ENCODE measurements at places on chromosomes 7 and 10. TPM values are rescaled to one million over a fixed set of nuclear protein-coding genes. Genes with fewer than 3 reads are reported as not detected.
A peak's percentile ranks its signal among the peaks of the same experiment; 100 is the strongest.

GRCh38 chr10:90960355-90960814 is 39.5 kb upstream of the ANKRD1 start:
- DNase-seq: no peak

- no peak for DNase-seq
Observed at GRCh38 chr7:40698214-40698920, 563.6 kb downstream of the SUGCT start.

- DNase-seq: no peak
Observed at GRCh38 chr7:17392846-17393245, 94.4 kb downstream of the AHR start.

GIMAP5 gene
- polyA plus RNA-seq: 4.1 TPM

CAMK2B gene
- polyA plus RNA-seq: 3.1 TPM

OPN1SW gene
- 1.8 TPM for polyA plus RNA-seq

BAG3 gene
- 26.0 TPM for polyA plus RNA-seq

- no peak for DNase-seq
Observed at GRCh38 chr7:128742206-128742605, 3.0 kb downstream of the CALU start.

GPER1 gene
- 6.5 TPM for polyA plus RNA-seq

GNG11 gene
- polyA plus RNA-seq: 45.1 TPM

FBXL13 gene
- 2.5 TPM for polyA plus RNA-seq

DNA sequence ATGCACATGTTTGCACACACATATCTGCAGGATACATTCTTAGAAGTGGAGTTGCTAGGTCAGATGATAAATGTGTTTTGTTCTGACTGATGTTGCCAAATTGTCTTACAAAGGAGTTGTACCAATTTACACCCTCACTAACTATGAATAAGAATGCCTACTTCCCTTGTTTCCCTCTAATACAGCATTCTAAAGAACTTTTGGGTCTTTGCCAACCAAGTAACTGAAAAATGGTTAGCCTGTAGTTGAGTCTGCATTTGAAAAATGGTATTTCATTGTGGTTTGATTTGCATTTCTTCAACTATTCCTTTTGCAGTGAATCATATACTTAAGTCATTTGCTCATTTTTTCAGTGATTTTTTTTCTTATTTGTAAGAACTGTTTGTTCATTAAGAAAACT is 48.4 kb downstream of the TMEM26 start:
- DNase-seq: no peak

- DNase-seq: no peak
Observed at GRCh38 chr10:12975266-12975665, 26.2 kb downstream of the CCDC3 start.

GRCh38 chr10:119378737-119379067 is 163.8 kb downstream of the RGS10 start:
- DNase-seq: no peak

- peak; percentile 14 for DNase-seq
Observed at GRCh38 chr10:115706488-115707076, 566.4 kb downstream of the GFRA1 start.

DNA sequence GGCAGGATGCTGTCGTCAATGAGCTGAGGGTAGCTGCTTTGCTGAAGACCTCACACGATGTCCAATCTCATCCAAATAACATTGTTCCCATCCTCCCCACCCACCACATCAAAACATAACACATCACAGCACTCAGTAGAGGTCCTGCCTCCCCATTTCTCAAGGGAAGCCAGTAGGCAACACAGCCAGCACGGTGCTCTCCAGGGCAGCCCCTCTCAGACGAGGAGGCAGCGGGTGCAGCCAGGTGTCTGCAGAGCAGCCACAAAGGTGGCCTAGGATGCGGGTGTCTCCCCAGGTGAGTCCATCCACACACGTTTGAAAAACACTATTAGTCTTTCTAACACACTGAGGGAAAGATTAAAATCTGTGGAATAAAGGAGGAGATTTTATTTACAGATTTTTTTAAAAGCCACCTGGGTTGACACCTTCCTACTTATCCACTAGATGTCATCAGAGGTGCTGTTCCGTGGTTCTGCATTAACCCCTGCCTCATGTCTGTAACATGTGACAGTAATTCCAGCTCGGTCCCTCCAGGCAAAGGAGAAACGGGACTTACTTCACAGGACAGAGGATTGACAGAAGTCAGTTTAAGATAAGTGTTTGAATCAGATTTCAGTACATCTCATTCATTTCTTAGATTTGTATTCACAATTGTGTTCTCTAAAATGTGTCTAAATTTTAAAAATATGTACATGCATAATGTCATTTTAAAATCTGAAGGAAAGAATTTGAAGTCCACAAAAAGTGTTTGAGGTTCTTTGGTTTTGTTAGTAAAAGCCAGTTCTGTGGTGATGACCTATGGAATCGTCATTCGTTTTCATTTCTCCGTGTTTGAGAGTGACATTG is 68.0 kb downstream of the LANCL2 start:
- DNase-seq: no peak

DNA sequence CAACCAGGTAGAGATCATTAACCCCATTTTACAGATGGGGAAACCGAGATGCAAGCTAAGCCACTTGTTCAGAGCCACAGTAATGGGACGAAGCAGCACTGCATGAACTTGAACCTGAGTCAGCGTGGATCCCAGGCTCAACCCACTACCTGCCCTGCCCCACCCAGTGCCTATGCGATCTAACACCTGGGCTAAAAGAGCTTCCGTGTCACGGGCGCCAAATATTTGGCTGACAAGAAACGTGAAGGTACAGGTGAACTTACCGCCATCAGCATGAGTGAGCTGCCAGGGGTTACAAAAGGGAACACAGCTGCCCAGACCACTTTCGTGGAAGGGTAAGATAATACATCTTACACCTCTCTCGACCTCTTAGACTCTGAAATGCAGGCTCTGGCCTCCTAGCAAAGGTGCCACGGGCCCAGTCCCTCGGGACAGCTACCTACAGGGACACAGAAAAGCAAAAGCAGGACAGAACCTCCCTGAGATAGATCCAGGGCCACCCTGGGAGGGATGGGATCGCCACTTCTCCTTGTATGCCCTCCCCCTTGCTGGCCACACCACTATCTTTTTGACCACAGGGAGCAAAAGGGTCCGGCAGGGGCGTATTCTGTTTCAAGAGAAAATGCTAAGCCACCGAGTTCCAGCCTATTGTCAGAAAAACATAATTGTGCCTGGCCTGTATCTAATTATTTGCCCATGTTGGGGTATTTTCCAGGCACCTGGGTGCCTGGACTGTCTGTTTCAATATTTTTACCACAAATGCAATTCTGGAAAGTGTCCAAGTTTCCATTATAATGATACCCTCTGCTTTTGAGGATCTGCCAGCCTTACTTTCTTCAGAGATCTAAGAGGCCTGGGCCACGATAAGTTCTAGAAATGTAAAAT is 6.4 kb downstream of the CHST15 start:
- no peak for DNase-seq

SPOCK2 gene
- 27.1 TPM for polyA plus RNA-seq

DNA sequence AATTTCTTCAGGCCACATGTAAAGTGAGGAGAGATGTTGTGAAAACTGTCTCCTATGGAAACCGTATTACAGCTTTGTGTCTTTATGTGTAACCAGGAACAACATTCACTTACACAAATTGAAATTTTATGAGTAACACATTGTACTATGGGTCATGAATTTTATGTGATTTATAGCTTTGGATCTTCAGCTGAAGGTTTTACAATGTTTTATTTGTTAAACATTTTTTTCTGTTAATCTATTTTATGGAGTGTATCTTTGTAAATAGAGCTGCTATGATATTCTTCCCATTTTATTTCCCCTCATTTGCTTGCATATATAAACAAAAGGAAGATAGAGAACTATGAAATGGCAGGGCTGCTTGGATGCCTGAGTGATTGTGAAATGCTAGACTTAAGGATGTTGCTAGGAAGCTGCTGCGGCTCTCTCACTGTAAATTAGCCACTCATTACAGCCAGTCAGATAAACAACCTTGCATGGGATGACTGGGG is 104.5 kb upstream of the PCLO start:
- peak; percentile 29 for DNase-seq

CHST3 gene
- 18.3 TPM for polyA plus RNA-seq

- no peak for DNase-seq
Observed at GRCh38 chr7:75993689-75994387, 557 bp downstream of the TMEM120A start.

DNA sequence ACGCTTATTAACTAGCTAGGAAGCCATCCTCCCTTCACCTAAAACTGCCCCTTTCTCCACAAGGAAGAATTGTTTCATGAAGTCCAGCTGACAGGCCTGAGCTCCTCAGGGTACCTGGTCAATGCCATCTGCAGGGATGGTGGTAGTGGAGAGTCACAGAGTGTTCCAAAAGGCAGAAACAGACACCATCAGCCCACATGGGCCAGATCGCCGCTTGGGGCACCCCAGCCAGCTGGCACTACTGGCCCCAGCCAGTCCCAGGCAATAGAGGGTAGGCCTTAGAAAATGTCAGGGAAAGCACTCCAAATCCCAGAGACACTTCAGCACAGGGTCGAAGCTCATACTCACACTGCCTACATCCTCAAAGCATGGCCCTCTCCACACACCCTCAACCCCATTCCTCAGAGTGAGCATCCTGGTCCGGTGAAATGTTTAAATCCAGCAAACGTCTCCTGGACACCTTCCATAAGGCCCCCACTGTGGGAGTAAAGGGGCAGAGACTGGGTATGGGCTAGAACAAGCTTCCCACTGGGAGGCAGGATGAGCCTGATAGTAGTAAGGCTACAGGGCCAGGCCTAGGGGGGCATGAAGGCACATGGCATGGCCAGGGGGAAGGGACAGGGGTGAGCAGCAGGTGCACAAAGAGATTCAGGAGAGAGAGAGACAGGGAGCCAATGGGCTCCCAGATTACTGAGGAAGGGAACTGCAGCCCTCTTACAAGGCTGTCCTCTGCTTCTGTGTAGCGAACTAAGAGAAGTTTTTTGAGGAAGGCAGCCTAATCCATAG is 1.9 kb downstream of the LRRC20 start:
- no peak for DNase-seq

DNA sequence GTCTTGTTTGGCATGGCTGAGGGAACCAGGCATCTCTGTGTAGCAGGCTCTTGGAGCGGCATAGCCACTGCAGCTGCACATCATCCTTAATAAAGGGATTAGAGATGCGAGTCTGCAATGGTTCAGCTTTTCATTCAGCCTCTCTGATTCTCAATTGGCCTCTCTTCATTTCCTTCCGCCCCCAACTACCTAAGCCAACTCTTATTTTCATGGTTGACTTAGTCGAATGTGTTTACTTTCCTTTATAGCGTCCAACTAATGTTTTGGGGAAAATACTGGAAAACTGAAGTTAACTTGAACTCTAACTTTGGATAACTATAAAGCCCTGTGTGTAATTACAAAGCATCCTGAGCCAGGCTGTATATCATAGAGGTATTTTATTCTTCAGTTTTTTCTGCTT is 202.2 kb upstream of the KIAA1217 start:
- no peak for DNase-seq

TRIM50 gene
- 0.31 TPM for polyA plus RNA-seq

DMBT1 gene
- polyA plus RNA-seq: 0.11 TPM

- DNase-seq: no peak
Observed at GRCh38 chr7:111223802-111224253, 132.9 kb downstream of the LRRN3 start.

GRCh38 chr7:46352004-46352954 is 431.2 kb upstream of the IGFBP3 start:
- peak; percentile 48 for DNase-seq

DNA sequence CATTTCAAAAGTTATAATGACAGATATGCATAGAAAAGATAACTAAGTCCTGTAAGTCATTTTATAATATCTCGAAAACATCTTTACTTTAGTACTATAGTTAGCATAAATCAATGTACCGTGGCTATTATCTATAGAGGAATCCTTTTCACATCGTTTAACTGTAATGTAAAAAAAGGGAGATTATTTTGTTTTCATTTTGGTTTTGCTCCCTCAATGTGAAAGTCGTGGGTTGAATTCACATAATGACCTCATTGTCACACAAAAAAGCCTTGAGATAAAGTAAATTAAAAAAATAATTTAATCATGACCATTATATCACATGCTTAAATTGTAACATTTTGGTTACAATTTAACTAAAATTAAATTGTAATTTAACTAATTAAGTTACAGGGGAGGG is 560.5 kb upstream of the POT1 start:
- DNase-seq: no peak

GRCh38 chr7:136877990-136878389 is 9.5 kb downstream of the CHRM2 start:
- DNase-seq: no peak

TAS2R5 gene
- polyA plus RNA-seq: 3.0 TPM

- no peak for DNase-seq
Observed at GRCh38 chr7:134710854-134711624, 64.4 kb downstream of the BPGM start.

DRGX gene
- 0.06 TPM for polyA plus RNA-seq

DNA sequence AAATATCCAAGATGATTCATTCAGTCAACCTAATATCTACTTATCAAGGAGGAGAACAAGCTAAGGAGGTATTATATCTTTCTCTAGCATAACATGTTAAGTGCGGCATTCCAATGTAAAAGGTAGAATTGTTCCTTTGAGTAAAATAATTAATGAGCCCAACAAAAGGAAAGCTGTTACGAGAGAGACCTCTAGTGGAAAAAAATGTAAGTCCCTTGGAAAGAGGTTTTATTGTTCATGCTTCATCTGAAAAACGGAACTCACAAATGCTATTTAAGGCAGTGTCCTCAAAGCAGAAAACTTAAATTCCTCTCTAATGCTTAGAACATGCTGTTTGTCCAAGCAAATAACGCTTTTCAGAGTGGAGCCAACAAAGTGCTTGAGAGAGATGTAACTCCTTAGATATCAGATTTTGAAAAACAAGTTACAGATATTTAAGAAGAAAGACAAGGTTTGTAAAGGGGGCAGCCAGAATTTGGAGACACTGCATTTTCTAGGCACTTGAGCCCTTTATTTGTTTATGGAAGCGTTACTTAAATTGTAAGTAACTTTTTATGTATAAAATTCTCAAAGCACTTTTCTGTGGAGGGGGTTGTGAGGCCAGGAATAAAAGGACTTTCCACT is 119.9 kb downstream of the TFEC start:
- DNase-seq: peak; percentile 16

DNA sequence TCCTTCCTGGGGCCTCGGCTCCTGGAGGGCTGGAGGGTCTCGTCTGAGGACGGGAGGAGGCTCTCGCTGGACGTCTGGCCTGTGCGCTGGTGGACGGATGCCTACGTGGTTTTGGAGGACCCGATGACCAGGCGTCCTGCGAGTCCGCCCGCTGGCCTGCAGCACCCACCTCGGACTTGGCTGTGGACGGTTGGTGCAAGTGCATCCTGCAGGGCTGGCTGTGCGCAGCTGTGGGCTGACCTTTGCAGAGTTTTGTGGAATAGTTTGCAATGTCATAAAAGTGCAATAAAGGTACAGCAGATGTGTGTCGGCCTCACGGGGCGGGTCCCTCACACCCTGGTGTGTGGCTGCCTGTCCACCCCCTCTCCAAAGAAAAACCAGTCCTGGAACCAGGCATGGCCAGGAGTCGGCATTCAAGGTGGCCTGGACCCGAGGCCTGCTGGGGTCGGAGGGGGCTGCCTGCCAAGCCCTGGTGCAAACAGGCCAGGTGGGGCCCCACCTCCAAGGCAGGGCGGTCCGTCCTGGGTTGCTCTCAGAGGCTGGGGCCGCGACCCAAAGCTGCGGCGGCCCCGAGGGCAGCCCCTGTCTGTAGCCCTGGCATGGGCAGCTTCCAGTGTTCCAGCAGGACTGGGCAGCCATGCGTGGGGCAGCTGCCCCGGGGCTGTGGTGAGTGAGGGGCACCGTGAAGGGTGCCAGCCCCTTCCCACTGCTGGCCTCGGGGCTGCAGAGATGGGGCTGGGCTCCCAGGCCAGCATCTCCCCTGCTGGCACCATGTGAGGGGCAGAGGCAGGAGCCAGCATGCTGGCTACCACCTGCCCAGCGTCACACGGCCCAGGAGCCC is 29.3 kb upstream of the FOXL3 start:
- no peak for DNase-seq

Data from left renal pelvis (tissue), 4 donors.